Hematopoietic multipotent progenitor cell treated with erythropoietin and hydrocortisone succinate and interleukin-3 and kit ligand, for 6 days (in vitro differentiated cells): ENCODE measurements at places on chromosomes 11 and 22.

- DNase-seq: no peak
These were observed 39.4 kb upstream of the SLC25A18 start for GRCh38 chr22:17523925-17524324.

- DNase-seq: no peak
These were observed 257.3 kb upstream of the ISX start for GRCh38 chr22:34808618-34809017.

DNA sequence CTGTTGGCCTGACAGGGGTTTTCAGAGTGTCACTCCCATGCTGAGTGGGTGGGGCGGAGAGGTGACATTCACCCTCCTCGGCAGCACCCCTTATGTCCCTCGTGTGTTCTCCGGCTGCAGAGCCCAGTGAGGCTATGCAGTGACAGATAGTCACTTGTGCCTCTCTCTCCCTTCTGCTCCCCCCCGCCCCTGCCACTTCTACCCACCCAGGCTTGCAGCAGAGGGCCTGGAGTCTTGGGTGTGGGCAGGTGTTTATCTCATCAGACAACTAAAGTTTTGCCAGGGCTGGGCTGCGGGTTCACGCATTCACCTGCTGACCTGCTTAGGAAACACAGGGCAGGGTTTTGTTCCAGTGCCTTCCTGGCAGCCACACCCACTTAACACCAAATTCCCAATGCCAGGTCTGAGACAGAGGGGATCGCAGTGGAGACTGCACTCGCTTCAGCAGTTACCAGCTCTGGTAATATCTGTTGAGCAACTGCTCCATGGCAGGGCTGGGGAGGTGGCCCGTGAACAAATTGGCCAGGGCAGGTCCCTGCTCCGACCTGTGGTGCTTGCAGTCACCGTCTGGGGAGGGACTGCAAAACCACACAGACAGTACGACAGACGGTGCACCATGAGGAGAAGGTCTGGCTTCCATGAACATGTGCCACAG, 50.5 kb upstream of the ADA2 start:
- DNase-seq: no peak

DNA sequence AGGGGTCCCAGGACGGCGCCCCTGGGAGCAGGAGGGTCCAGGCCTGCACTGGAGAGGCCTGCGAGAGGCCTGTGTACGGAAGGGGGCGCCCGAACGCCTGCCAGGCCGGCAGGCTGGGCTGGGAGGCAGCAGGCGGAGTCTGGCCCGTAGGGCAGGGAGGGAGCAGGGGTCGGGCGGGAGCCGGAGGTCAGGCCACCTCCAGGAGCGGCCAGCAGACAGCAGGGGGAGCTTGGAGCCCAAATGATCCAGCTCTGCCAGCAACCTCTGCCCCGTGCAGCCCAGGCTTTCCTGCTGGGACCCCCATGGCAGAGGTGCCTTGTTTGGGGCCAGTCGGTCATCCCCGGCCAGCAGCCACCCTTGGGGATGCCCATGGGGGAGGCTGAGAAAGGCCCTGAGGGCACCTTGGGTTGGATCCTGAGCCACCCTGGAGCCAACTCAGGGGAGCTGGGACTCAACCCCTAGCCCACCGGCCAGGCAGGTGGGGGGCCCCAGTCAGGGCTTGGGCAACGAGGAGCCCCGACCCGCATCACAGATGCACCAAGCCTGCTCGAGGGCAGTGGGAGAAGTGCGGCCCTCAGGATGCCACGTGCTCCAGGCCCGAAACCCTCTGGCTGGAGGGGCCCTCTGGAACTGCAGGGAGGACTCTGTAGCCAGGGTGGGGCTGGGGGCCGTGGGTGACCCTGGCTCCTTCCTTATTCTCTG, 9.6 kb upstream of the SYT8 start:
- peak; percentile 80 for DNase-seq

- DNase-seq: no peak
These were observed 47.7 kb downstream of the SLC22A9 start for GRCh38 chr11:63417174-63417852.

DNA sequence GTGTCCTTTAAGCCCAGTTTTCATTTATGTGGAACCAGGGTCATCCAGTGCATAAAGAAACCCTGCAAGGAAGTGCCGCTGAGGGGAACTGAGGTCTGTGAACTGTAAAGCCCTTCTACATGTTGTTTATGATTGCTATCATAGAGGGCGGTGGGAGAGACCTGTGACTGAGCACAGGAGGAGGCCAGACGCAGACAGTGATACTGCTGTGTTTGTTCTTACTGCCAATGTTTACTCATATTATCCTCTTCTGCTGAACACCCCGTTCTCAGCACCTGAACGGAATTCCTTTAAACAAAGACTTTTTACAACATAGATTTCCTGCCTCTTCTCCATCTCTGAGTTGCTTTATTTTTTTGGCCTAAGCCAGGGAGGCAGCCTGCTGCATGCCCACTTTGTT, 967 bp upstream of the GALNT18 start:
- DNase-seq: no peak

GRCh38 chr22:36419912-36420882, 32.4 kb upstream of the MYH9 start:
- DNase-seq: no peak

DNA sequence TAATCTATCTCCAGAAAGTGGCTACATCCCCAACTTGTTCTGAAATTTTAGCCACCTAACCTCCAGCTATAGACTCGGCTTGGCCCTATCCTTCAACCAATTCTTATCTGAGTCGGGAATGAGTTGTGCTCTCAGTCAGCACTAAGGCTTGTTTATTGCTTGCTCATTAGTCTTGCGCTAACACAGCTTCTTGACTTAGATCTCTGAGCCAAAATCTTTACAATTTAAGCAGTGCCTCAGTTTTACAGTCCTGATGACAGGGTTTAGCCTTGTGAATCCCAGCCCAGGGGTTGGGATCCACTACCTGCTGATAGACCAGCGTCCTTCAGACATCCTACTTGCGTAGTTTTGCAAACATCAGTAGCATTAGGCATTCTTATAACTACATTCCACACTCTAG, 144.6 kb downstream of the NOX4 start:
- DNase-seq: no peak

DNA sequence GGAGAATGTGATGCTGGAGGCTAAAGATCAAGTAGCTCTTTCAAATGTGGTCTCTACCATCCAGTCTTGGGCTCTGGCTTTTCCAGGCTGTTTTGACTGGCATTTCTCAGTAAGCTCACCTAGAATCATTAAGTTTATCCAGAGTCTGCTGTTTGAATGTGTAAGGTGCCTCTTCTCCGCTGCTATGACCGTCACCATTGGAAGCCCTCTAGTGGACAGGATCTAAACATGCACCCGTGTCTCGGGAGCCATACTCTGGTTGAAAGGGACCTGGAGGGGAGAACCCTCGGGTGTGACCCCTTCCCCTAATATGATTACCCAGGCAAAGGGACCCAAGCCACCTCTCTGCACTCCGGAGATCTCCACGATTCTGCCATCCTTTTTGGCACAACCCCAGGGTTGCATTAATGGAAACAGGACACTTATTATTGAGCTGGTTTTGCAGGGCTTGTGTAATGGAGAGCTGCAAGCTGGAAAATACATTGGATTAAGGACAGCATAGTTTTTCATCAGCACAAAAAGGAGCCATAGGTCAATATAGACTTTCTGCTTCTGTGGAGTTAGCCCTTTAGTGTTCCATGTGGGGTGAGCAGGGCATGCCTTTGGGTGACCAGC, 191.0 kb upstream of the LARGE1 start:
- DNase-seq: peak; percentile 47

GRCh38 chr11:76041208-76041607, 165.1 kb downstream of the WNT11 start:
- DNase-seq: no peak

DNA sequence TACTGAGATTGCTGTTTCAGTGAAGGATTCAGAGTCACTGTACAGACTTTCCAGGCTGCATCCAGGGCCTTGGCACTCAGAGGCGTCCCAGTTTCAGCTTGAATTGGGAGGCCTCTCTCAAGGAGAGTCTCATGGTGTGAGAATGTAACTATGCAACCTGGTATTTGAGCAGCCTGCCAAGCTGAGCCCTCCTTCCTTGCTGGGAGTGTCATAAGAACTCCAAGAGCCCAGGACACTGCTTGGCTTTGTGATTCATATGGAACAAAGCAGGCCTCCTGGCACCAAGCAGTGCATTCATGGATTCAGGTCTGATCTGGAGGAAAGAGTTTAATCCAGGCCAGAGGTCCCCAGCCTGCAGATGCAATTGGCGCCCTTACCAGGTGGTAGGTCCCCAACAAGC, 171.7 kb downstream of the DBX1 start:
- no peak for DNase-seq

- DNase-seq: peak; percentile 49
These were observed 786 bp downstream of the RASL10A start for GRCh38 chr22:29314537-29315285.

- DNase-seq: no peak
These were observed 60.5 kb downstream of the DDI1 start for GRCh38 chr11:104096900-104097299.

DNA sequence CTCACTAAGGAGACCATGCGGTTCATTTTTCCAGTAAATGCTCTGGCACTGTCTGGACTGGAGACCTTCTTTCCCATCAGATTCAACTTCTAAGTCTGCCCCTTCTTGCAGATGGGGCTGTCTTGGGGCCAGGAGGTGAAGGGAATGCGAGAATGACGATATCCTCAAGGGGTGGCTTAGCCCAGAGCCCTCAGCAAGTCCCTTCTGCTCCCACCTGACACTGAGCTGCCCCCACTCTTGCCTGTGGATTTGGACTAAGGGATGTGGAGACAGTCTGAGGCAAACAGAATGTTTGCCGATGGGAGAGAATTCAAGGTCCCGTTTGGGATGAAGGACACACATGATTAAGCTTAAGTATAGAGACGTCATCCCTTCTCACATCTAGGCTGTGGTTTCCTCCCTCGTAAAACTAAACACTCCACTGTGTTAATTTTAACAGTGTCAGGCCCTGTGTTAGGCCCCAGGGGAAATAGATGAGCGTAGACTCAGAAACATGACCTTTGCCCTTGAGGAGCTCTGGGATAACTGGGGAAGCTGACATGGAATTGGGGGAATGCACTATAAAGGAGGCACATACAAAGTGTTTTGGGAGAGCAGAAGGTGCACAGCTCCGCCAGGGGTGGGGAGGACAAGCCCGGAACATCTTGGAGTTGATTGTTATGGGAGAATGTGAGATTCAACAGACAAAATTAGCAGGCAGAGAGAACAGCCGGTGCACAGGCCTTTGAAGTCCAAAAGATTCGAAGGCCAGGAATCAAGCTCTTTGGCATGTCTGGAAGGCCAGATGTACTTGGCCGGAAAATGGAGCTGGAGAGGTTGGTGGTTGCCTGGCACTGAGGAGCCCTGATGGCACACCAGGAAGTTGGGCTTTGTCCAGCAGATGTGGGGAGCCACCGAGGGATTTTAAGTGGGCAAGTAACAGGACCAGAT, 71.6 kb downstream of the ST3GAL4 start:
- no peak for DNase-seq

- no peak for DNase-seq
These were observed 7.6 kb downstream of the DLG2 start for GRCh38 chr11:85619499-85619898.

DNA sequence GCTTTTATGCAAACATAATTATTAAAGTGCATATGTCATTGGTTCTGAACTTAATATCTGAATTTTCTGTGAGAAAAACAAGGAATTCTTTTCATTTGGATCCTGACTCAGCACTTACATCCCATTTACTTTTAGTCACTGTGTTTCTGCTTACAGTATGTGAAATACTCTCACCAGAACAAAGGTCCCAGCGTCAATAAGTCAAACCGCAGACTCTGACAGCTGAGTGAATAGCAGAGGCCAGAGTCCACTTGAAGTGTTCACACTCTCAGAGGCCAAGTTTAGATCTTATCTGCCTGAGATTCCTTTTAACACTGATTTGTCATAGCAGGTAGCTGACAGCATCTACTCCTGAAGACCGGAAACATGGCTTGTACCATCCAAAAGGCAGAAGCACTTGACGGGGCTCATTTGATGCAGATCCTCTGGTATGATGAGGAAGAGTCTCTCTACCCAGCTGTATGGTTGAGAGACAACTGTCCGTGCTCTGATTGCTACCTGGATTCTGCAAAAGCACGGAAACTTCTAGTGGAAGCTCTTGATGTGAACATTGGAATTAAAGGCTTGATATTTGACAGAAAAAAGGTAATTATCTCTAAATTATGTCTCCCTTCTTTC, 14.6 kb downstream of the BBOX1 start:
- DNase-seq: no peak

GRCh38 chr11:26578998-26579661, 7.1 kb upstream of the MUC15 start:
- DNase-seq: no peak

- DNase-seq: no peak
These were observed 76.3 kb upstream of the SUSD2 start for GRCh38 chr22:24105013-24105360.

DNA sequence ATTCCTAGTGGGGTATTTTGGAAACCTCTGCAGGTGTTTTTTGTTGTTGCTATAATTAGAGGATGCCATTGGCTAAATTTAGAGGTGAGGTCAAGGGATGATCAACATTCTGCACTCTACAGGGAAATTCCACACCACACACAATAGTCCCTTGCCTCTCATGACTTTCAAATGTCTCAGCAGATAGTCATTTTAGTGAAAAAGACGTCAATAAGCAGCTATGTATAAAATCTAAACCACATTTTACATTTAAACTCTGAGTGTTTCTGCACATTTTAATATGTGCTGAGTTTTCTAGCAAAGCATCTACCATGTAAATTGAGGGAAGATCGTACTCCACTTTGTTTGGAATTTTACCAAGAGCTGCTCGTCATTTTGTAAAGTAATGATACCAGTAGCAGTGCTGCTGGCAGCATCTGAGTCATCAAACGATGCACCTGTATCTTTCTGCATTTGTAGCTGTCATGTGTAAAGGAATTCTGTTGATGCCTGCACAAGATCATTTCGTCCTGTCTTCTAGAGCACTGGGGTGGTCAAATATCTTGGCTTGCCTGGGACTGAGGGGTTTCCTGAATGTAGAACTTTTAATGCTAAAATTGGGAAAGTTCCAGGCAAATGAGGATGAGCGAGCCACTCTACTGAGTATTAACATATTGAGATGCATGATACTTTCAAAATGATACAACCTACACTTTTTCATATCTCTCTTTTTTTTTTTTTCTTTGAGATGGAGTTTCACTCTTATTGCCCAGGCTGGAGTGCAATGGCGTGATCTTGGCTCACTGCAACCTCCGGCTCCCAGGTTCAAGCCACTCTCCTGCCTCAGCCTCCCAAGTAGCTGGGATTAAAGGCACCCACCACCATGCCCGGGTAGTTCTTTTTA, 414.5 kb upstream of the SYN3 start:
- DNase-seq: no peak

- no peak for DNase-seq
These were observed 66.4 kb downstream of the SMCO4 start for GRCh38 chr11:93476796-93477195.

GRCh38 chr11:121696177-121696871, 243.6 kb upstream of the SORL1-AS1 start:
- no peak for DNase-seq

- DNase-seq: peak; percentile 83
These were observed 29.6 kb downstream of the CAT start for GRCh38 chr11:34468209-34468841.

GRCh38 chr11:37511425-37511933, 913.4 kb upstream of the RAG2 start:
- DNase-seq: peak; percentile 9

GRCh38 chr22:49149721-49150608, 677.7 kb downstream of the BRD1 start:
- no peak for DNase-seq

GRCh38 chr11:112814168-112814567, 147.1 kb upstream of the NCAM1 start:
- no peak for DNase-seq

GRCh38 chr11:128198216-128198772, 389.1 kb downstream of the ETS1 start:
- no peak for DNase-seq

- DNase-seq: no peak
These were observed 56.1 kb upstream of the INCENP start for GRCh38 chr11:62067741-62068140.

- DNase-seq: peak; percentile 85
These were observed 179.2 kb upstream of the ZBED5 start for GRCh38 chr11:11036848-11037732.
